Omental fat pad (tissue), 4 donors: ENCODE measurements at places on chromosomes 2 and 18.

- no peak for DNase-seq
Measured at GRCh38 chr2:204533629-204534370, 11.5 kb upstream of the PARD3B start.

GRCh38 chr18:10805587-10806118 lies 279.8 kb downstream of the NAPG start:
- no peak for DNase-seq

GRCh38 chr2:164922134-164922533 lies 33.2 kb downstream of the SLC38A11 start:
- DNase-seq: no peak

DNA sequence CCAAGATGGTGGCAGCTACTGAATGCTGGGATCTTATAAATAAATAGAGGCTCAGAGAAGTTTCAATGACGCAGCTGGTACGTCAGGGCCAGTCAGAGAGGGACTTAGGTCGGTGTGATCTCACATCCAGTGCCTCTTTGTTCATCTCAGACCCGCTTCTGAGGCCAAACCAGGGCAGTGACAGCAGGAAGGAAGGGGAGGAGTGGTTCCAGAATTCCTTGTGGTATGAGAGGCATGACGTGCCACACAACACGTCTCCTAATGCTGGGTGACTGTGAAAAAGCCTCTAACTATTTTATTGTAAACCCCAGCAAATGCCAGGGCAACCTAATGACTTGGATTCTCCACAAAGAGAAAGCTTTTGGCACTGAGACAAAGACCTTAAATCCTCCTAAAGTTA lies 423.3 kb downstream of the LPIN1 start:
- peak; percentile 61 for DNase-seq

GRCh38 chr18:72542984-72543356 lies 1.2 kb downstream of the CBLN2 start:
- DNase-seq: no peak

GRCh38 chr2:168180914-168181313 lies 66.5 kb downstream of the STK39 start:
- DNase-seq: no peak

DNA sequence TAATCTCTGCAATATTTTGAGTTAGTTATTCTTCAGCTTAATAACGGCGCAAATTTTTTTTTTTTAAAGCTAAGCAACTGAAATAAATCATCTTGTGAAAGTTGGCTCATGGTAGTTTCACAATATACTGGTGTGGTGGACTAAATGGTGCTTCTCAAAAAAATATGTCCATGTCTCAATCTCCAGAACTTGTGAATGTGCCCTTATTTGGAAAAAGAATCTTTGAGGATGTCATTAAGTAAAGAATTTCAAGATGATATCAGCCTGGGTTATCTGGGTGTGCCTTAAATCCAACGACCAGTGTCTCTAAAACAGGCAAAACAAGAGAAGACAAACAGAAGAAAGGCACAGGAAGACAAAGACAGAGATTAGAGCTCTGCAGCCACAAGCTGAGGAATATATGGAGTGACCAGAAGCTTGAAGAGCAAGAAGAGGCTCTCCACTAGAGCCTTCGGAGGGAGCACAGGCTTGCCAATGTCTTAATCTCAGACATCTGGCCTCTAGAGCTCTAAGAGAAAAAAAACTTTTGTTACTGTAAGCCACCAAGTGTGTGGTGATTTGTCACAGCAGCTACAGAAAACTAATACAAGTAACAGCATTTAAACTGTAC lies 71.4 kb downstream of the HNMT start:
- no peak for DNase-seq

GRCh38 chr2:9356261-9356660 lies 67.1 kb downstream of the ITGB1BP1 start:
- no peak for DNase-seq

DNA sequence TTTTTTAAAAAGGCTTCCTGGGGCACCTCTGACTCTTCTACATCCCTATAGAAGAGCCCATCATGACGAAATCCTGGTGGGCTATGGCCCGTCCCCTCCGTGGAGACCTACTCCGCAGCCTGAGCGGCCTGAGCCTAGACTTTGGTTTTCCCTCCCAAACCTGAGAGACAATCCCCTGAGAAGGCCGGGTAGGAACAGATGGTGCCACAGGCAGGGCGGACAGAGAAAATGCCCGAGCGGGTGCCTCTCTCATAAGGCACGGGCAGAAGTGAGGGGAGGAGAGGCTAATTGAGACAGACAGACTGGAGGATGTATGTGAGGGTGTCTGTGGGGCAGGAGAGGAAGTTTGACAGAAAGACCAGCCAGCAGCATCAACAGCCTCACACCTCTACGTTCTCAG lies 20.2 kb upstream of the SFXN5 start:
- no peak for DNase-seq

DNA sequence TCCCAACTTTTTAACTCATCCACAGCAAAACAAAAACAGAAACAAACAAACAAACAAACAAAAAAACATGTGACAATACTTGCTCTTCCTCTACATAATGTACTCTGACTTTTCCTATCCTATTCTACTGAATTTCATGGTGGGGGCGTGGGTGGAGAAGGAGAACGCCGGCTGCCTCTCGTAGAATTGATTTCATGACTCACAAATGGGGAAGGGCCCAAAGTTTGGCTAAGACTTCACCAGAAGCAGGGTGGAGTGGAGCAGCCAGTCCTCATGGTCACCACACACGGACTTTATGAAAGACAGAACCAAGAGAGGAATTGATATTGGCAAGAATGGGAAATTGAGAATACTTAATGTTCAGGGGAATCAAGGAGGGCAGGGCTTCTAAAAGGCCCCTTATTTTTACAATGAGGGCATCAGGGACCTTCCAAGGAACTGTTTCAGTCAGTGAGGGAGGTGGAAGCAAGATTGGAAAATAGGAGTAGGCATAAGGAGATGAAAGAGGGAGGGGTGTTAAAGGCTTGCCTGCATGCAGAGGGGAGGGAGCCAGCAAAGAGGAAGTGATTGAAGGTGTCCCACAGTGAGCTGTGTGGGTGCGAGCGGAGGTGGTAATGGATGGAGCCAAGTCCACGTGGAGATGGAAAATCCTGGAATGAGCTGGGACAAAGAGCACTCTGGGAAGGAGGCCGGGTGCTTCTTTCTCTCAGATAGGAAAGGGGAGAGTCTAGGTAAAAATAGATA lies 27.9 kb downstream of the MARCHF4 start:
- DNase-seq: no peak

DNA sequence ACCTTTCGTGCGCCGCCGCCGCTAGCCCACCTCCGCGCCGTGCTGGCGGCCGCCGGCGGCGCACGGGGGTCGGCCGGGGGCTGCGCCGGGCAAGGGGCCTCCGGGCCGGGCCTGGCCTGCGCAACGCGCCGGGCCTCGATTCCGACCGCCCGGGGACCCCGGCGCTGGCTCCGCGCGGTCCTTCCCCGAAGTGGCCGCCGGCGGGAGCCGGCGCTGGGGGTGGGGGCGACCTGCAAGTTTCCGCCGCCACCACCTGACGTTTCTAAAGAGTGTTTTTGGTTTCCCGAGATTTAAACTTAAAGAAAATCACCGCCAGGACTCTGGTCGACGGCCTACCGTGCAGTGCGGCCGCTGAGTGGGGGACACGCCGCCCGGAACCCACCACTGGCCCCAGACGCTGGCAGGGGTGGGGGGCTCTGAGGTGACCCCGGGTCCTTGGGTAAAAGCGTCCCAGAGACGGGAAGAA lies 3.8 kb upstream of the GATA6 start:
- DNase-seq: no peak

DNA sequence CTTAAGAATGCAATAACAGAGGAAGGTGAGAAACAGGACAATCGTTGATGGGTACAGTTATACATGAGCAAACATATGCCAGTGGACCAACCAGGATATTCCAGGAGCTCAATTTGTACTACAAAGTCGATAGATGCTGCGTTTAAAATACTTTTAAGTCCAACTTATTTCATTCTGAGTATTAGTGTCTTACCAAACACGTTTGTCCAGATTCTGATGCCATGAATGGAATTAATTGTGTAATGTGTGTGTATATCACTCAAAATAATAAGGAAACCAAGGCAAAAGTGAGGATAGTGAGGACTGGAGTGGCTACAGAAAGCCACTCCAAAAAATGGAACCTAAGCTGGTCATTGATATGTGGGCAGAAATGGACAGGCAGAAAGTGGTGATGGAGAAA lies 332.6 kb downstream of the RIT2 start:
- no peak for DNase-seq

GRCh38 chr2:106094131-106094841 lies 99.8 kb downstream of the UXS1 start:
- no peak for DNase-seq

DNA sequence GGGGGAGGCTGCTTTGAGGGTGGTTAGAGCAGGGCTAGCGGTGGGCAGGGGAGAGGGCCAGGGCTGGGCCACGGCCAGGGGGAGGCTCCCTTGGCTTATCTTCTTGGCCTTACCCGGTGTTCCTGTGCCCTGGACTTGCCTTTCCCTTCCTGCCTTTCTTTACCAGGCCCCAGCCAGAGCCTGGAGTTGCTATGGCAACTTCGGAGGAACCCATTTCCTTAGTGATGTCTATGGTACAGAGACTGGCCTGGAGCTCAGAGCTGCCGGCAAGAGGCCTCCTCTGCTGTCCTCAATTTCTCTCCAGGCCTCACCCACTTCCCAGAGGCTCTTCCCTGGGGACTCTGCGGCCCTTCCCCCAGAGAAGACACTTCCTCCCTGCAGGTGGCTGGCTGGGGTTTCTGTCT lies 11.5 kb downstream of the SPEG start:
- DNase-seq: no peak

GRCh38 chr2:199685669-199686068 lies 165.3 kb downstream of the FTCDNL1 start:
- no peak for DNase-seq

DNA sequence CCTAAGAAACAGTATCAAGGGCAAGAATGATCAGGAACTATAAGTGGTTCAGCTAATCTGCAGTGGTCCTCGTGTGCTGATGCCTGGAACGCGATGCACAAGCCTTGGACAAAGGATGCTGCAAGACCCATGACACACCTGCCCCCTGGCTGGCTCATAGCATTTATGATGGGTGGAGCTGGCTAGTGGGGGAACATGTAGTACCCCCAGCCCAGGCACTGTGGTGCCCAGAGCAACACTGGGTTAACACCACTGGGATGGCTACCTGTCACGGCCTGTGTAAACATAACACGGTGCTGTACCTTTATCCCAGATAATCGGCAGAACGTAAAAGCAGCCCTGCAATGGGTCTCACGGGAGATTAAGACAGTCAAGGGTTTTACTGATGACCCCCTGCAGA lies 60.3 kb upstream of the PEX13 start:
- no peak for DNase-seq

DNA sequence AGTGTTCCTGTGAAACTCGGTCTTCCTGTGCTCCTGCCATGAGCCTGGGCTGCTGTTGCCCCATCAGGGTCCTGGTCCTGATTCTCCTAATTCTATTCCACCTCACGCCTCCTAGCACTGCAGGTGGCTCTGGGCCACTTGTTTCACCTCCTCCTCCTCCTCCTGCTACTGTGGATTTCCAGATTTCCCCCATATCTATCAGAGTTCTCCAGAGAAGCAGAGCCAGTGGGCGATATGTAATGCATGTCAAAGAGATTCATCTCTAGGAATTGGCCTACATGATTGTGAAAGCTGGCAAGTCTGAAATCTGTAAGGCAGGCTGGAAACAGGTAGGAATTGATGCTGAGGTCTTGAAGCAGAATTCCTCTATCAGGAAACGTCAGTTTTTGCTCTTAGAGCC lies 45.3 kb downstream of the CHRNA1 start:
- no peak for DNase-seq

DNA sequence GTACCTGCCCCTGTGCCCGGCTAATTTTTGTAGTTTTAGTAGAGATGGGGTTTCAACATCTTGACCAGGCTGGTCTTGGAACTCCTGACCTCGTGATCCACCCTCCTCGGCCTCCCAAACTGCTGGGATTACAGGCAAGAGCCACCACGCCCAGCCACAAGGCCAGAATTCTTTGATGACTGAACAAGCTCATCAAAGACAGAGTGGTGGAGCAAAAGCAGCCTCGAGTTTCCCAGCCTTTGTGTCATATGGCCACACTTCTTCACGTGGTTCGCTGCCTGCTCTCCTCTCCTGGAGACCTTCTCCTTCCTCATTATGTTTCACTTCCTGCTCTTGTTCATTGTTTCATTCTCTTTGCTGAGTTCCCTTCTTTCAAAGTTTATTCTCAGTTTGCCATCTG lies 9.9 kb upstream of the NPC1 start:
- DNase-seq: no peak

- DNase-seq: no peak
Measured at GRCh38 chr18:35387152-35387571, 10.0 kb upstream of the ZNF396 start.

GRCh38 chr18:36411745-36412168 lies 114.2 kb downstream of the FHOD3 start:
- no peak for DNase-seq

GRCh38 chr18:48781163-48781987 lies 169.4 kb downstream of the SMAD7 start:
- peak; percentile 59 for DNase-seq

GRCh38 chr2:230412371-230412711 lies 3.7 kb upstream of the SP100 start:
- no peak for DNase-seq

GRCh38 chr2:119338272-119338671 lies 28.4 kb downstream of the C2orf76 start:
- DNase-seq: no peak

- DNase-seq: no peak
Measured at GRCh38 chr18:10690366-10690765, 164.5 kb downstream of the NAPG start.

DNA sequence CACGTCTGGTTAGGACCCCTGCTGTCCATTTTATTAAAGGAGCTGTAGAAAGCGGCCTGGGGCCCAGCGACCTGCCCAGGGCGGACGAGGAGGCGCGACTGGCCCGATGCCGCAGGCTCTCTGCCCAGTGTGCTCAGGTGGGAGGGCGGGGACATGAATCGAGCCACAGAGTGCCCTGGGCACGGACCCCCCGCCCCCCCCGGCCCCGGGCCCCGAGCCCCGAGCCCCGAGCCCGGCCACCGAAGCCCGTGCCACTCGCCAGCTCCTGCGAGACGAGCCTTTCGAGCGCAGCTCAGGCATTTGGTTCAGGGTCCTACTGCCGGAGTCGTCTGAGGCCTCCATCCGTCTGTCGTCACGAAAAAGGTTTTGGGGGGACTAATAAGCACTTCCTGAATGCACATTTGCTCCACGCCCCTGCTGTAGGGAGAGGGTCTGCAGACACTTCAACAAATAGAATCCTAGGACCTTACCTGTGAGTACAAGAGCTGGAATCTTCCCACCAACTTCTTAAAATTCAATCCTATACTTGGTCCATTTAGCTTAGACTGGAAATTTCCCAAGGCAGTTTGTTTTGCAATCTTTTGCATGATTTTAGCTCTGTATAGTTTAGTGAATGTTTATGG lies 602 bp upstream of the ADAM17 start:
- DNase-seq: no peak

GRCh38 chr2:105415007-105415406 lies 16.2 kb upstream of the FHL2 start:
- DNase-seq: no peak
